ENCODE measurements at places on chromosomes 1 and 21.
A peak's percentile ranks its signal among the peaks of the same experiment; 100 is the strongest.

DNA sequence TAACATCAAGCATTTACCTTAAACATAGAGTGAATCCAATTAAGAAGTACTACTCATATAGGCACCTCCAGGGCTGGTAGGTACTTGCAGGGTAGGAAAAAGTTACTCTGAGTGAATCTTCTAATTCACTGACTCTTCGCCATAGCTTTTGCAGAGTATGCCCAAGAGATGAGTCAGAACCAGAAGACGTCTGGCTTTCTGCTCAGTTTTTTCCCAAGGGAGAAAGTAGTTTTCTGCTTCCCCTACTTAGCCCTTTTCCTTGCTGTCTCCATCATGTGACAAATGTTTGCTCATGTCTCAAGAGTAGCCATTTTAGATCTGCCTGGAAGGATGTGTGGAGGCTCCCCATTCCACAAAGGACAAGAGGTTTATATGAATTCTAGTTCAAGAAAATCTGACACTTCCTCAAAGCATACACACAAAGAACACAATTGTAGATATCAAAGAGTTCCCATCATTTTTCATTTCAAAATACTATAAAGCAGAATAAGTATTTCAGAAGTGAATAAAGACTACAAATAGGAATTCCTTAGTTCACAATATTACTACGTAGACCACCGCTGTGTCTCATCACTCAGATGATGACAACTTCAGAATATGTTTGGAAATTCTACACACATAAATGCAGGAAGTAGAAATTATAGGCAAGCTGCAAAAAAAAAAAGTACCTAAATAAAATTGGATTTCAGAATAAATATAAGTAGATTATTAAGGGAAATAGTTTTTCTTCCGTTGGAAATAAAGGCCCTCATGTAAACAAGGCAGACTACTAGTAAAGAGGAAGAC is 98.5 kb downstream of the ASH1L start:
- peak; percentile 23 for DNase-seq

DNA sequence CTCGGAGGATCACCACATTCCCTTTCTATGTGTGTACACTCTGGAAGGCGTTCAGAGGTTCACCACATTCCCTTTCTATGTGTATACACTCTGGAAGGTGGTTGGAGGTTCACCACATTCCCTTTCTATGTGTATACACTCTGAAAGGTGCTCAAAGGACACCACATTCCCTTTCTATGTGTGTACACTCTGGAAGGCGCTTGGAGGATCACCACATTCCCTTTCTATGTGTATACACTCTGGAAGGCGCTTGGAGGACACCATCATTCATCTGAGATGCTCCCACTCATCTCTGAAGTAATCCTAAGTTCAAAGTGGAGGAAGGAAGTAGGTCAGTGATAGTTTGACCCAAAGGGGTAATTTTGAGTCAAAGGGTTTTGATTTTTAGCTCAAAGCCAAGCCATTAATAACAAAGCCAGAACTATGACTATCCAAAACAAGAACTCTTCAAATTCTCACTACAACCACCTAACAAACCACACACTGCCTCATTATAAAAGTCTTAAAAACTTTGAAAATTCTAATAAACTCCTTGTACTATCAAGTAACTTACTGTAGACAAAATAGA is 32.9 kb downstream of the NRIP1 start:
- DNase-seq = no peak

GRCh38 chr1:186880982-186881381 is 52.2 kb downstream of the PLA2G4A start:
- no peak for DNase-seq

DNA sequence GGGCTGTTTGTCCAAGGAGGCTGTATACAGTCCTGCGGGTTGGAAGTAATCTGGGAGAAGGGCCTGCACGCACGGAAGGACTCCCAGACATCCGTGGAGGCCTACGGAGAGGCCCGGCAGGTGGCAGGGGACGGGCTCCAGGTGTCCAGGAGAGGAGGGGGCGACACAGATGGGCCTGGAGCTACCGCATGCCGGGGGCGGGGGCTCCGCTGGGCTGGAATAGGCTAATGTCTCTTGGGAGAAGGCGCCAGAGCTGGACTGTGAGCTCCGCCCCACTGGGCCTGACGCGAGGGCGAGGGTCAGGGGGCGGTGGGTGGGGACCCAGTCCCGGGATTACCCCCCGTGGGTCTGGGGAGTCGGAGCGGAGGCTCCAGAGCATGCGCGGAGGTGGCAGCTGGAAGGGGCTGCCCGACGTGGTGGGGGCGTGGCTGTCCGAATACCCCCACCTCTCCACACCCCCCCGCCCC is 659 bp downstream of the AGO1 start:
- peak; percentile 51 for DNase-seq

DNA sequence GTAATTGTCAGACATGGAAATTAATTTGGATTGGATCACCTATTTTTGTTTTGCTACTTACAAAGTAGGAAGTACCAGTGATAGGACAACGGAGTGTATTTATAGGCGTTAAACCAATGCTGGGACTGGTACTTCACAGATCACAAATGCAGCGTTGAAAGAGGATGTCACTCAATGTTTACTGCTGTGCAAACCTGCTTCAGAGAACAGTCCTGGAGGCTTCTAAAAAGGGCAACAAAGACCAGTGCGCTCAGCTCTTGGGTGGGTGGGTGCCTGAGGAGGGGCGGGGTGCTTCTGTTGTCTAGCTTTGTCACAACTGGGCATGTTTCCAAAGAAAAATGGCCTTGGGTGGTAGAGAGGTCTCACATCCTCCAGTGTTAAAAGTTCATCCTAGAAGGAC is 2.1 kb downstream of the C1orf21 start:
- DNase-seq = no peak

DNA sequence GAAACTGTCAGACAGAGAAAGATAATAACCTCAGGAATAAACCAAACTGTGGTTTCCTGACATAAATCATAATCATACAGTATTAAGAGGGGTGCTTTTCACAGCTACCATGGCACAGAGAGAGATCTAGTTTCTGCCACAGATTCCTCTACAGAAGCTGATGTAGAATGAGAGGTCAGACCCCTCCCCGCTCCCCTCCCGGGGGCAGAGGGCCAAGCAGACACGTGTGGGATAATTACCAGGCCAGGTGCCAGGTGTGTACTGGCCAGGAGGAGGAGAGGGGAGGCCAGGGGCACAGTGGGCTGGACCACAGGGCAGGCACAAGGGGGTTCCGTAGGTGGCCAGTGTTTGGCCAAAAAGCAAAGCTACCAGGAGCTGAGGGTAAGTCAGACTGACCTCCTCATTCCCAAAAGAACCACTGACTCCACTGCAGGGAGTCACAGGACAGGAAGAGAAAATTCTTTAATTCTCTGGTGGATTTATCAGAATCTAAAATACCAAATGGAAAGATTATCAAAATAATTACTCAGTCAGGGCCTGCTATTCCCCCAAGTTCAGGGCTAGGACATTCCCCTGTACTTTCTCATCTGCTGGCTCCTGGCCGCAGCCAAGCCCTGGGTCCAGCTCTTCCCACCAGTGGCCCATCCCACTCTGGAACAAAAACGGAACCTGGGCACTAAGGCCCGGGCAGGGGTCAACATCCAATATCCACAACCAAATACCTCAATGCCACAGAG is 30.0 kb downstream of the C2CD2 start:
- no peak for DNase-seq

GRCh38 chr1:2235300-2235998 is 7.3 kb downstream of the SKI start:
- no peak for DNase-seq

GRCh38 chr1:30145723-30146303 is 577.6 kb downstream of the MATN1 start:
- DNase-seq = no peak

- DNase-seq = no peak
Measured at GRCh38 chr1:192147696-192148095, 10.6 kb upstream of the RGS18 start.

- no peak for DNase-seq
Measured at GRCh38 chr1:84025966-84026365, 27.0 kb upstream of the TTLL7 start.

Measured in GM12865 (cell line).